ENCODE measurements at places on chromosomes 12 and 14.

DNA sequence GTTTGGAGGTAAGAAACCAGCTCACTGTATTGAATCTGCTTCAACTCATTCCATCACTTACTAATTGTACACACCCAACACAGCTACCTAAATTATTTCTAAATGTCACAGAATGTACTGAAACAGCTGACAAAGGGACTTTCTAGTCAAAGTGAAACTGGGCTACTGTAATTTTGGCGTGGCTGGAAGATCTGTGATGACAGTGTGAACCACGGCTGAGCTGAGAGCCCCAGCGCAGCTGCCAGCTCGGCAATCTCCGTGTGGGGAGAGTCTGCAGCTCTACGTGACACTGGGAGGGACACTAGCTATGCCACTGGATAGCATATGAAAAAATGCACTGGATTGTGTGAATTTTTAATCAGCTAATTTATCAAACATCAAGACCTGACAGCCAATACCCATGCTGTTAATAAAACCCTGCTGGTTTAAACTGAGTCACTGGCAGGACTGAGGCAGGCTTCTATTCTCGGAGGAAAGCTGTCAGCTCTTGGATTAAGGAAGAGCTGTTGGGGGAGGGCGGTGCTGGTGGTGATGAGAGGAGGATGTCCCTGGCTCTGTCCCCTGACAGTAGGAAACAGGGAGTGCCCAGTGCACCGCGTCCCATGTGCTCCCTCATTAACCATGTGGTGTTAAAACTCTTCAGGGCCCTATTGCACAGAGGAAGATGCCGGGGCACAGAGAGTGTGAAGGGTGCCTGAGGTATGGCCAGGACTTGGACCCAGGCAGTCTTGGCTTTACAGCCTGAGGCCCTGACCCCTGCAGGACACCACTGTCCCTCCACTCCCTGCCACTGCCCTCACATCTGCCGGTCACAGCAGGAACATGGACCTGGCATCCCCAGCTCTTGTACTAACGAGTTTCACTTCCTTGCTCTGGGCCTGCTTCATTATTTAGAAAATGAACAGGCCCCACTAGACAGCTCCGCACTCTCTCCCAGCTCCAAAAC, 13.3 kb downstream of the SLC15A4 start:
- DNase-seq, result no peak

DNA sequence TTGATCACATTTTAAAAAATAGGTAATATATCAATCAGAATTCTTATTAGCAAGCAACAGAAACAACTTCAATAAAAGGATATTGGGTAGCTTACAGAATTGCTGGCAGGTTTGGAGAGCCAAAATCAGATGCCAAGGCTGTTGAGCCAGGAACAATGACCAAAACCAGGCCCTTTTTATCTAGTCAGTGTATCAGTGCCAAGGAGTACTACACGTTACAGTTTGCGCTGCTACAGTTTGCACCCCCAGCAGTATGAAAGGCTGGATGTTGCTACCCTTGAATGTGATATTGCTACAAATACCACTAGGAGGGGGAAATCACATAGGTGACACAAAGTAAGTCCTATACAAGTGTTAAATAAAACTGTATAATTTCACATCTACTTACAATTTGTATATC, 19.3 kb downstream of the CGRRF1 start:
- DNase-seq, result no peak

- DNase-seq, result no peak
These were observed 586.4 kb downstream of the MED13L start for GRCh38 chr12:115691123-115691522.

DNA sequence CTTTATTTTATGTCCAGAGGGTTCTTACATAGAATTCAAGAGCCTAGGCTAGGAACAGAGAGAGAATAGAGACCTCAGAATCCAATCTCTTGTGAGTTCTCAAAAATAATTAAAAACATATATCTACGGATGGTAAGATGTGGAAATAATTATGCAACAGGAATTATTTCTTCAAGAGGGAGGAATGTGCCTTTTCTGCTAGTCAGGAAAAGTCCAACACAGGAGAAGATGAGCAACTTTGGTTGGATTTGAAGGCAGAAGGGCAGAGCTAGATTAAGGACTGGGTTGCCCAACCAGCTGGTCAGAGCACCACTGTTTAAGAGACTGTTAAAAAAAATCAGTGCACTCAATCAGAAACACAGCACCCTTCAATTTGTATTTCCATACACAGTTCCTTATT, 365.5 kb downstream of the ETNK1 start:
- no peak for DNase-seq

DNA sequence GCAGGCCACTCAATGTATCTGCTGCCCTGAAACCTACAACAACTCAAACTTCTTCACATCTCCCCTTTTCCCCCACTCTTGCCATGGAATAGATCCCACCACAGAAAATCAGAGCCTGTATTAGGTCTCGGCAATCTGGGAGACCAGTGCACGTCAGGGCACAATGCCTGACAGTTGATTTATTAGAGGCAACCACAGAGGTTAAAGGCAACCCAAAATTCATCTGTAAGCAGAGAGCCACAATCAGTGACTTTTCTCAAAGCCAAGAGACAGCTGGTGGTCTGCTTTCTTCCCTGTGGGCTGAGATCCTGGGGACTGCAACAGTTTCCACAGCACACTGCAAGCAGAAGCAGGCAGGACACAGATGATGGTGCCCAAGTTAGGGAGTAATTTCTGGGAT, 169.0 kb upstream of the NTF3 start:
- no peak for DNase-seq
